CD14-positive monocyte (primary cell): ENCODE measurements at places on chromosomes 12 and 14.

- H3K4me1 ChIP-seq: peaks cover 26% of the 10 kb centered on the region
- peak; percentile 83 for DNase-seq
- H3K36me3 ChIP-seq: peaks cover 8% of the 10 kb centered on the region
Measured at GRCh38 chr14:102594514-102595175, 2.2 kb downstream of the RCOR1 start.

DNA sequence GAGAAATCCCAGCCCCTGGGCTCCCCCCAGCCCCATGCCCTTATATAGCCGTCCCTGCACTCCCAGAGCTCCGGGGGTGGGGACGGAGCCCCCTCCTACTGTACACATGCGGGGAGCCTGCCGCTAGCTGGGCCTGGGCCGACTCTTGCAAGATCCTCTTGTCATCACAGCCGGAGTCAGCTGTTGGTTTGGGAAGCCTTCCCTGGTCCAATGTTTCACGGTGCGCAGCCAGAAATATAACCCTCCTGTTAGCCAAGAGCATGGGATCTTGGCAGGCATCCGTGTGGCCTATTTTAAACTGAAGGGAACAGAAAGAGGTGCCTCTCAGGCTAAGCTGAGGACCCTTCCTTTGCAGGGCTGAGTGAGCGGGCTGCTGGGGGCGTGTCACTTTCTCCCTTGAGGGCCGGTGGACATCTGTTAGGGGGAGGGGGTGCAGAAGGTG, 175.3 kb downstream of the TSPAN9 start:
- no peak overlapping the region for H3K4me3 ChIP-seq
- H3K27me3 ChIP-seq: no peaks in the 10 kb centered on the region
- no peaks in the 10 kb centered on the region for H3K36me3 ChIP-seq
- no peak overlapping the region for H3K27ac ChIP-seq

DNA sequence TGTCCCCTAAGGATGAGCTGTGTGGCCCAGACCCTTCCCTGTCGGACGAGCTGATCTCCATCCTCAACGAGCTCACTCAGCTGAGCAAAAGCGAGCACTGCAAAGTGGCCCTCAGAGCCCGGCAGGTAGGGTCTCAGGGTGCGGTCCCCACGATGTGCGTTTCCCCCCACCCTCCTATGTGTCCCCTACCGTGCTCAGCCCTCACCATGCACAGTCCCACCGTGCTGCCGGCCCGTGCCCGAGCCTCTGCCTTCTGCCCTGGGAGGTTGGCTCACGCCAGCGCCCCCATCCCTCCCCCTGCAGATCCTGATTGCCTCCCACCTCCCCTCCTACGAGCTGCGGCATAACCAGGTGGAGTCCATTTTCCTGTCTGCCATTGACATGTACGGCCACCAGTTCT, 86.6 kb downstream of the FOXN4 start:
- no peak overlapping the region for H3K4me3 ChIP-seq
- no peaks in the 10 kb centered on the region for H3K4me1 ChIP-seq
- no peak for DNase-seq
- no peaks in the 10 kb centered on the region for H3K27me3 ChIP-seq

DNA sequence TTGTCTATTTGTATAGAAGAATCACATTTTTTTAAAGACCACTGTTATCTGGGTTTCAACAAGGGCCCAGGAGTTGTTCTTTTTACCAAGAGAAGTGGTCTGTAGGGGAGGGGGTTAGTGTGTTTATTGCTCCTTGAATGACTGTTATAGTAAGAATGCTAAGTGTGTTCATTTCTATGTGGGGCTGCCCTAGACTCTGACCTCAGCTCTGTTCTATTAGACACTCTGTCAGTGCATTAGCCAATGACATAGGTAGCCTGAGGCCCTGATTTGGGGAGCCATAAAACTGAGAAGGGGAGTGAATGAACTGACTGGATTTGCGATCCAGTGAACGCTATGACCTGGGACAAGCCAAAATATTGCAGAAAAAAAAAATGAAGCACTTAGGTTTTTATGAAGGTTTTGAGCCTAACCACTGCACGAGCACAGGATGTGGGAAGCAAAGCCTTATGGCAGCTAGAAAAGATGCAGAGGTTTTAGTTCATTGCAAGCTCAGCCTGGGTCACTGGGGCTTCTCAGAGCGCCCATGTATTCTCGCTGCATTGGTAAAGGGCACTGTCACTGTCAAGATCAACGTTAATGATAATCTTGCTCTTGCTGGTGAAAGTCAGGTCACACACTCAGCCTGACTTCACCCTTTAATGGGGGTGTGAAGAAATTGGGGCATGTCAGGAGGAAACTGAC, 63.8 kb downstream of the PRKCH start:
- peaks cover 5% of the 10 kb centered on the region for H3K4me1 ChIP-seq
- no peaks in the 10 kb centered on the region for H3K36me3 ChIP-seq
- no peak overlapping the region for H3K27ac ChIP-seq
- H3K4me3 ChIP-seq: no peak overlapping the region
- no peaks in the 10 kb centered on the region for H3K27me3 ChIP-seq
- no peak for DNase-seq

DNA sequence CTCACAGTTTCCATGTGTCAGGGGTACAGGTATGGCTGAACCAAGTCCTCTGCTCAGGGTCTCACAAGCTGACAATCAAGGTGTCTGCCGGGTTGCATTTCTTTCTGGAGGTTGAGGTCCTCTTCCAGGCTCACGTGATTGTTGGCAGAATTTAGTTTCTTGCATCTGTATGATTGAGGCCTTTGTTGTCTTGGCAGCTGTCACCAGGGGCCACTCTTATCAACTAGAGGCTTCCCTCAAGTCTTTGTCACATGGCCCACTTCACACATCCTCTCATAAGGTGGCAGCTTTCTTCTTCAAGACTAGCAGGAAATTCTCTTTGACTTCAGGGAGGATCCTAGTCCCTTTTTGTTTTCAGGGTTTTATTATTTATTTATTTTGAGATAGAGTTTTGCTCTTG, 46.0 kb upstream of the FOS start:
- peaks cover 78% of the 10 kb centered on the region for H3K4me1 ChIP-seq
- no peaks in the 10 kb centered on the region for H3K36me3 ChIP-seq
- H3K4me3 ChIP-seq: no peak overlapping the region

DNA sequence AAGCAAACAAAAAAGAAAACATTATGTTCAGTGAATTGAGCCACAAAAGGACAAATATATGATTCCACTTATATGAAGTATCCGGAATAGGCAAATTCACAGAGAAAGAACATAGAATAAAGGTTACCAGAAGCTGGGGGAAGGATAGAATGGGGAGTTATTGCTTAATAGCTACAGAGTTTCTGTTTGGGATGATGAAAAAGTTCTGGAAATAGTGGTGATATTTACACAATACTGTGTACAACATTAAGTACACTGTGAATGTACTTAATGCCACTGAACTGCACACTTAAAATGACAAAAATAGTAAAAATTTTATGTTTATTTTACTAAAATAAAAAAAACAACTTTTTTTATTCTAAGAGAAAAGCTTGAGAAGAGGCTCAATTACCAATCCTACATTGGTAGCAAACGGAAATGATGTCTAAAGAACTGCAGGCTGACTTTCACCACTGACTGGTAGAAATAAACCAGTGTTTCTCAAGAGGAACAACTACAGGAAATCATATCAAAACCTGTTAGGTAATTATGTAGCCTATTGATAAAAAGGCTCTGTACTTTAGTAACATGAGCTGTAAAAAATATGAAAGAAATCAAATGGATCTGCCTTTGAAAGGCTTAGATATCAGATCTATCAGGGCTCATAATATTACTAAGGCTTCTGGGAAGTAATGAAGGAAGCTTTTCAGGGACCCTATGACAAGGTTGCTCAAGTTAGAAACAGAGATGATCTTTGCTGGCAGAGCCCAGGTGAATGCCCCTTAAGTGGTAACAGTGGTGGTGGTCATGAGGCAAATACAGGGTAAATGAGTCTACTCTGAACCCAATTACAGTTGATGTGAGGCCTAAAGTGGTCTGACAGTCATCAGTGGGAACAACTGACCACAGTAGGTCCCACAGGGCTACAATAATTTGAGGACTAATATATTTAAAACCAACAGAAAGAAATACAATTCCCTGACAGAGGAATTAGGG, 41.3 kb downstream of the BAZ1A start:
- peak overlapping the region; percentile 81 for H3K27ac ChIP-seq
- peak; percentile 36 for DNase-seq
- peaks cover 65% of the 10 kb centered on the region for H3K4me1 ChIP-seq
- H3K27me3 ChIP-seq: no peaks in the 10 kb centered on the region
- H3K4me3 ChIP-seq: no peak overlapping the region

DNA sequence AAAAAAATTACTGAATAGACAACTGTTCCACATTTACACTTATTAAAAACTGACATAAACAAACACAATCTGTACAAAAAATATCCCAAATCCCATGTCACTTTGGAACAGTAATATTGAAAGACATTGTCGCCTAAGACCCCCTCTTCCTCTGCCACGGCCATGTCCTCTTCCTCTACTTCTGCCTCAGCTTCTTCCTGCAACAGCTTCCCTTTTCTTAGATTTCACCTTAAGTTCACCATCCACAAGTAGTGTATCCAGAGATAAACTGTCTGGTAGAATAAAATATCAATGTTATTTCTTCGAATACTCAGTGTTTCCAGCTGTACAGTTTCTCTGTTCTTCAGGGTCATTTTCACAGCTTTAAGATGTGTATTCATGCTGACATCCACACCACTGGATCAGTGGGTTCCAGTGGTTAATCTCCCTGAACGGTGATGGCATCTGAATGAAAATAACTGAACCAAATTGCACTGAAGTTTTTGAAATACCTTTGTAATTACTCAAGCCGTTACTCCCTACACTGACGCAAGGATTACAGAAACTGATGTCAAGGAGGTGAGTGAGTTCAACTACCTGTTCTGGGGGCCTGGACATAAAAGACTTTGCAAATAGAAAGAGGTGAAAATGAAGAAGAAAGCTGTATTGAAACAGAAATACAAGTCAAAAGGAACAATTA, 208.5 kb downstream of the C12orf50 start:
- no peak for DNase-seq
- no peaks in the 10 kb centered on the region for H3K27me3 ChIP-seq
- no peaks in the 10 kb centered on the region for H3K36me3 ChIP-seq
- H3K4me1 ChIP-seq: no peaks in the 10 kb centered on the region
- H3K4me3 ChIP-seq: no peak overlapping the region

DNA sequence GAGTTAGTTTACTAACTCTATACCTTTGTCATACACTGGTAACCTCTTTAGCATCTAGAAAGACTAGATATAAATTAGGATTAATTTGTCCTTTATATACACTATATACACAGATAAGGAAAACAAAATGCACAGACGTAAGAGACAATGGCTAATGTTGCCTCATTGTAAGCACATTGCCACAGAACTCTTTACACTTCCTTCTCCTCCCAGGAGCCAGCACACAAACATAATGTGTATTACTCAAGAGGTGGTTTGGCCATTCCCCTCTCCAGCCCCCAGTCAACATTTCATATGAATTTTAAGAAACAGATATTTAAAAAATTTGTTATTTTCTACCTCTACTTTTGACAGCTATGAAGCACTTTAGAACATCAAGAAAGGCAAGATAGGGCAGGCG, 131.4 kb upstream of the OR4E1 start:
- H3K27ac ChIP-seq: no peak overlapping the region
- H3K36me3 ChIP-seq: no peaks in the 10 kb centered on the region
- H3K4me1 ChIP-seq: no peaks in the 10 kb centered on the region
- DNase-seq: no peak

DNA sequence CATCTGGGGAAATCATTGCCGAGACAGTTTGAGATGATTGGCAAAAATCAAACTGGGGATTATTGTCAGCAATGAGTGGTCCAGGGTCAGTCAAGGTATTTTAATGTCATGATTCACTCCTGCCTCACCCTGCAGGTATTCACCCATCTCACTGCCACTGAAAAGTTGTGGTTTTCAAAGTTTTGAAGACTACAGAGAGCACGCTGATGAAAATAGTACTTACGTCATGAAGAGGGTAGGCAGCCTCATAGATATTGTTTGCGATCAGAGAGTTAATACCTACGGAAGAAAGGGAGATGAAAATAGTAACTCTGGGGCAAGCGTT, 138.0 kb downstream of the ANO2 start:
- H3K4me3 ChIP-seq: no peak overlapping the region
- DNase-seq: no peak

DNA sequence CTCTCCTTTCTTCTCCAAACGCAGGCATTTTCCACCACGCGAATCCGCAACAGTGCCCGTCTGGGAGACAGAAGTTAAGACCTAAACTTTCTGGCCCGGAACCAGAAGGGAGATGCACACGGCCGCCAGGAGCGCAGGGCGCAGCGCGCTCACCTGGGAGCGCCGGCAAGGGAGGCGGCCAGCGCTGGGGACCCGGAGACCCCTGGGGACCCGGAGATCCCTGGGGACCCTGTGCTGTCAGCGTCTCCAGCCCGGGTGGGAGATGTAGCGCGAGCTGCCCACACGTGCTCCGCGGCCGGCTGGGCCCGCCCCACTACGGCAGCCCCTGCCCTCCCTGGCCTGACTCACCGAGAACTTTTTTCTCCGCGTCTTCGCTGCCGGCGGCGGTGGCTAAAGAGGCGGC, 620 bp downstream of the YBX3 start:
- H3K4me3 ChIP-seq: peak overlapping the region; percentile 80
- H3K36me3 ChIP-seq: peaks cover 1% of the 10 kb centered on the region
- peak overlapping the region; percentile 91 for H3K27ac ChIP-seq

DNA sequence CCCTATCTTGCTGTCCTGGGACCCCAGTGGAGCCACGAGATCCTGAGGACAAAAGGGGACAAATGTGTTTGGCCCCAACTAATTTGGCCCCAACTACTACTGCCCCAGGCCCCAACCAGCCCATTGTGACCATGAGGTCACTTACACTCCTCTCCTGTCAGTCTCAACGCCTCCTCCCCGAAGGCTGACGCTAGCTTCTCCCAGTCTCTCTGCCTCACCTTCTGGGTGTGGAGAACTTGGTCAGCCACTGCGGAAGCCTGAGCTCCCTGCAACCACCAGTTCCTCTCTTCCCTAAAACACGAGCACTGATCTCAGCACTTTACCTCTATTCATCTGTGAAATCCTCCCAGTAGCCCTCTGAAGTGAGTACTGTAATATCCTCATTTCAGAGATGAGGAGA, 13.3 kb downstream of the FAM181A start:
- H3K36me3 ChIP-seq: no peaks in the 10 kb centered on the region
- no peak overlapping the region for H3K27ac ChIP-seq
- no peak overlapping the region for H3K4me3 ChIP-seq
- H3K4me1 ChIP-seq: peaks cover 12% of the 10 kb centered on the region

GRCh38 chr14:67002994-67003753, 186.1 kb upstream of the GARIN2 start:
- no peak overlapping the region for H3K4me3 ChIP-seq
- no peaks in the 10 kb centered on the region for H3K27me3 ChIP-seq
- no peak overlapping the region for H3K27ac ChIP-seq

GRCh38 chr12:66587912-66588311, 91.0 kb downstream of the GRIP1 start:
- no peak overlapping the region for H3K27ac ChIP-seq
- no peak overlapping the region for H3K4me3 ChIP-seq
- no peaks in the 10 kb centered on the region for H3K36me3 ChIP-seq
- H3K4me1 ChIP-seq: no peaks in the 10 kb centered on the region

DNA sequence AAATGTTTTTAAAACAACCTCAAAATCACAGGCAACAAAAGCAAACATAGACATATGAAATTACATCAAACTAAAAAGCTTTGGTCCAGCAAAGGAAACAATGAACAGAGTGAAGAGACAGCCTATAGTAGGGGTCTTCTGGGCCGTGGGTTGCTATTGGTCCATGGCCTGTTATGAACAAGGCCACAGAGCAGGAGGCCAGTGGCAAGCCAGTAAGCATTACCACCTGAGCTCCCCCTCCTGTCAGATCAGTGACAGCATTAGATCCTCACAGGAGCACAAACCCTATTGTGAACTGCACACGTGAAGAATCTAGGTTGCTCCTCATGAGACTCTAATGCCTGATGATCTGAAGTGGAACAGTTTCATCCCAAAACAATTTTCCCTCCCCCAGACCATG, 174.0 kb downstream of the DIO2 start:
- no peak for DNase-seq
- no peaks in the 10 kb centered on the region for H3K4me1 ChIP-seq
- H3K27ac ChIP-seq: no peak overlapping the region
